ENCODE measurements at places on chromosomes 7 and 10.

DNA sequence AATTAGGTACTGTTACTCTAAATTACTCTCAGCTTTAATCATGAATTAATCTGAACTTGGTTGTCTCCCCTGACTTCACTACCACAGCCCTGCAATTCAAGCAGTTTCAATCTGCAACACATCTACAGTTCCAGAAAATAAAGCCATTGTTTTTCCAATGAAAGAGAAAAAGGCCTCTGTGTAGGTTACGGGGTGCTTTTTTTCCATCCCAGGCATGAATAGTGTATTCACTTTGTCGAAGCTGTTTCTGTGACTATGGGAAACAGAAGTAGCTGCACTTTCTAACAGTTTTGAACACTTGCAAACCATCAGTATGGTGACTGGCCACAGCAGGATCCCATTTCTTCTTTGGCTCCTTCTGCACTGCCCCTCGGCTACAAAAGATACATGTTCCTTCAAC lies 460.2 kb downstream of the GRM8 start:
- DNase-seq: no peak

DNA sequence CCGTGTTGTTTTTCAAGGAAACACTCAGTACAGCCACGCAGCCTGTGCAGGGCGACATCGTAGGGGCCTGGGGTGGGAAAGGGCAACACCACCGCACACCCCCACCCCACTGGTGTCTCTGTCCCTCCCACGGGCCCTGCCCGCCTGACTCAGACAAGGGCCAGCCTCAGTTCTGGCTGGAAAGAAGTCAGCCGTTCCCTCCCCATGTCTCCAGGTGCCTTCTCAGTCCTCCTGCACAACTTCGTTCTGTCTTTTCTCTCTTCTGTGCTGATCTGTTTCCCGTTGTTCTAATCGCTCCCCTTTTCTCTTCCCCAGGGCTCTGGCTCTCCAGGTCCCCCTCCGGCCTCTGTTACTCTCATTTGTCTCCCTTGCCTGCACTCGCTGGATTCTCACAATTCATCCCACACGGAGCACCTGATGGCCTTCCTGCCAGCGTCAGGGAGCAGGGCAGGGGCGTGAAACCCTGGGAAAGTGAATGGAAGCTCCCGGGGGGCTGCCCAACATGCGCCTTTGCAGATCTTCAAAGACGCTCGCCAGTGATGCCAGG lies 97.7 kb downstream of the WDR37 start:
- no peak for DNase-seq

- DNase-seq: no peak
Measured at GRCh38 chr7:1368184-1368681, 91.0 kb downstream of the MICALL2 start.

- DNase-seq: peak; percentile 73
Measured at GRCh38 chr10:124657806-124658205, 86.4 kb downstream of the FAM53B start.

GRCh38 chr7:88485821-88486220 lies 179.1 kb upstream of the STEAP4 start:
- DNase-seq: no peak

GRCh38 chr10:83332690-83333089 lies 806.6 kb upstream of the GHITM start:
- DNase-seq: no peak

- DNase-seq: no peak
Measured at GRCh38 chr7:27205325-27206280, 5.7 kb upstream of the HOXA13 start.

GRCh38 chr10:128081222-128081621 lies 45.0 kb downstream of the MKI67 start:
- DNase-seq: no peak

DNA sequence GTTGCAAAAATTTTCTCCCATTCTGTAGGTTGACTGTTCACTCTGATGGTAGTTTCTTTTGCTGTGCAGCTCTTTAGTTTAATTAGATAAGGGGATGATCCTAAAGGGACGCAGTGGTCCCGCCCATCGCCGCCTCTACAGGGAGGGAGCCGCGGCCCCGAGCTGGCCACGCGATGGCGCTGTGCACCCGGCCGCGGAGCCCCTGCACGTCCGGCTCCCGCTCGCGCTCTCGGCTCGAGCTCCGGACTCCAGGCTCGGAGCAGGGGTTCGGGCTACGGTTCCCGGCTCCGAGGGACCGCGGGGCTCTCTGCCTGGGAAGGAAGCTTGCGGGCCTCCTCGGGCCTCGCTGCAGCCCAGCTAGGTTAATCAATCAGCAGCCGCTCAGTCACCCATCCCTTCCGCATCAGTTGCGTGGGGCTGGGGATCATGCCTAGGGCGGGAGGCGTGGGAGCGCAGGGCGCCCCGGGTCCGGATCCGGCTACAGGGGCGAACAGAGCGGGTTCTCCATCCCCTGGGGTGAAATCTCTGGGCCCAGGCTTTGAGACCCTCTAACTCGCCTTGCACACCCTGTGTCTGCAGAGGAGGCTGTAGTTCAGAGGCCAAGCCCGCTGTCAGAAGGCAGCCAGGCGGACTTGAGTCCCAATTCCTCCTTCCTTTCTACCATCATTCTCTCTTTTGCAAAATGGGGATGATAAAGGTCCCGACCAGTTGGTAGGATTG lies 97.9 kb downstream of the WDR11 start:
- DNase-seq: peak; percentile 71

GRCh38 chr10:132488231-132488821 lies 49.3 kb upstream of the INPP5A start:
- DNase-seq: no peak

DNA sequence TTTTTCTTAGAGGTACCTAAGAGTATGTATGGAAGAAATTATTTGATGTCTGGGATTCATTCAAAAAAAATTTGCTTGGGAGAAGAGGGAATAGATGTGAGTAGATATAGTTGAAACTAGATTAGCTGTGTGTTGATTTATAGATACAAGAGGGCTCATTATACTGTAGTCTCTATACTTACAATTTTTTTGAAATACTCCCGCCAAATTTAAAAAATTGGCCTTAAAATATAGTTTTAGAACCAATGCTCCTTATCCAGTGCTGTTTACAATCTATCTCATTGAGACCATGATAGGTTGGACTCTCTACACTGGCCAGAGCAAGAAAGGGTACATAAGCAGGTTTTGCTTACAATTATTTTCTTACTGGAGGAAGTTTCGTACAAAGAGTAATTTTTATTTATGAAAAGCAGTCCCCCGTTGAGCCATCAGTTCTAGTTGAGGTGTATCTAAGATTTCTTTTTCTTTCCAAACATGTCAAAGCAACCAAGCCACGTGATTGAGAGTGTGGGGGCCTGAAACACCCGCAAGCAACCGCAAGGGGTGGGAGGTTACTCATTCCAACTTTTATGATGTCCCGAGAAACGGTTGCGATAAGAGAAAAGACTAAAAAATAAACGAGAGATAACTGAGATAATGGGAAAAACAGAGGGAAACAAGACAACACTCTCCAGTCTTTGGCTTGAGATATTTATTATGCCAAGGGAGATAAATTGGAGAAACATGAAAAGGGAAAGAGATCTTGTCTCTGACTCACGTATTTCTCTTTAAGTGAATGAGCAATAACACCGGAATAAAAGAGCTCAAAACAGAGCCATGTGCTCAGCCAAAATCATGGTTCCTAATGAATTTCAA lies 729.2 kb downstream of the LRMDA start:
- no peak for DNase-seq

- no peak for DNase-seq
Measured at GRCh38 chr7:112942981-112943380, 143.6 kb downstream of the GPR85 start.

DNA sequence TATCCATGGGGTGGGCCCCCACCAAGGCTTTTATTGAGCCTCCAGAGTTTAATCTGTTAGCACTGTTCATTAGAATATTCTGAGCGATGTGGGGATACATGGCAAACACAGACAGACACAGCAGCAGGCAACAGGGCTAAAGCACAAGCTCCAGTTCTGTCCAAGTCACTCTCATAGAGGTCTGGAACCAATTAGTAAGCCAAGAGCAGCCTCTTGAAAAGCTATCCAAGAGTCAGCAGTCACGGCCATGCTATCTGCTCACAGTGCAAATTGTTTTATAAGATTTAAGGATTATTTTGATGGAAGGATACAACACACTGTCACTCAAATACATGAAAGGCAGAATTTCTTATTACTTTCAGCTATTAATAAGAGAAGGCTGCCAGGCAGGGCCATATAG lies 86.4 kb upstream of the DGKB start:
- DNase-seq: no peak

GRCh38 chr7:12888717-12889116 lies 201.3 kb downstream of the ARL4A start:
- DNase-seq: no peak

DNA sequence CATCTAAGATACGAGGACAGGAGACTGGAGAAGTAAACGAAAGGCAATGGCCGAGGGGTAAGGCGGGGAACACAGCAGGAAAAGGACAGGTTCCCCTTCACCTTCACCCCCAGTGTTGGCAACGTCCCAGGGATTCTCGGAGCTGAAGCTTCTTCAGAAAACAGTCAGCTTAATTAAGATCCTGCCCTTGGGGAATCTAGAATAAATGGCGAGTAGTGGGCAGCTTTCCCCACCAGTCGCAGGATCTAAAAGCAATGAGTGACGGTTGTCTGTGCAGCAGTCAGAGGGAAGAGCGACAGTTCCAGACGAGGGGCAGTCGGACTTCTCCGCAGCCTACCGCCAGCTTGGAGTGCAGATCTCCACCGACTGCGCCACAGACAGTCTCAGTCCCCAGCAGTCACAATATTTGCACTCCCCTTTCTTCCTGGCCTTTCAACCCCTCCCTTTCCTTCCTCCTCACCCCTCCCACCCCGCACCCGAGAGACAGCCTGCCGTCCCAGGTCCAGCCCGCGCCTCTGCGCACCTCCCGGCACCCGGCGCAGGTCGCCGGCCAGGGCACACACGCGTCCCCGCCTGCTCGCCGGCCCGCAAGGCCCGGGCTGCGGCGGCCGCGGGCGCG lies 10.9 kb upstream of the SP8 start:
- no peak for DNase-seq

- DNase-seq: no peak
Measured at GRCh38 chr10:77357611-77358310, 279.8 kb downstream of the KCNMA1 start.

DNA sequence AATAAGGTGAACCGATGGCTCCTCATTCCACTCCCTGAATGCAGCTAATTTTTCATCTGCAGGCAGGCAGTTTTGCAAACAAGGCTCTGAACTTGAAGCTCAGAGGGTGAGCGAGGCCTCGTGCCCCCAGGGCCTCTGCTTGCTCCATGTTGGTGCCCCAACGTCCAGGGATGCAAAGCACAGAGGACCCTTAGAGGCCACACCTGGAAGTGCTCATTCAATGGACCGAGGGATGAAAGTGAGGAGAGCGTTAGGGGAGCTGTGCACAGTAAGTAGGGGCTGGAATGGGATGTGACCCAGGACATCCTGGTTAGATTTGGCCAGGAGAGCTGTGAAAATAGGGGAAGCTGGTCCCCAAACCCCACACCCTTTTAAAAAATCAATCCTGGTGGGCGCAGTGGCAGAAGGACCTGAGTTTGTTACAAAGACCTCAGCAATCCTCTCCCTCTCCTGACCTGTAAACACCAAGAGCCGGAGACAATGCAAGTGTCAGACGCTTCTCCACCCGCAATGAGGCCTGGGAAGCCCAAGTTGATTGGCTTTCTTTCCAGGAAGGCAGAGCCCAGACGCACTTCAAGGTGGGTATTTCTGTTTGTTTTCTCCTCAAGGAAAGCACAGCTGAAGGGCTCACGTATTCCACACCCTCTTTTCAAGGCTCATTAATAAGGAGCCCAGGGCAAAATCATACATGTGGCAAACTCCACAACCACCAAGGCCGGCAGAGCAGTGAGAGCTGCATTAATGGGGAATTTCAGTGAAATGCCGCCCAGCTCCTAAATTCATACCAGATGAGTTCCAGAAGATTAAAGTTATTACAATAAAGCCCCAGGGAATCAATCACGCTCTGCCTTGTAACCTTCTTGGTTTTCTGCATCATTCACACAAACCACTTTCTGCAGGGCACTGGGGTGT lies 14.1 kb upstream of the CXCL12 start:
- no peak for DNase-seq

GRCh38 chr7:8128449-8129317 lies 133.3 kb downstream of the ICA1 start:
- DNase-seq: no peak

GRCh38 chr7:36303202-36304098 lies 86.2 kb upstream of the ANLN start:
- DNase-seq: no peak

DNA sequence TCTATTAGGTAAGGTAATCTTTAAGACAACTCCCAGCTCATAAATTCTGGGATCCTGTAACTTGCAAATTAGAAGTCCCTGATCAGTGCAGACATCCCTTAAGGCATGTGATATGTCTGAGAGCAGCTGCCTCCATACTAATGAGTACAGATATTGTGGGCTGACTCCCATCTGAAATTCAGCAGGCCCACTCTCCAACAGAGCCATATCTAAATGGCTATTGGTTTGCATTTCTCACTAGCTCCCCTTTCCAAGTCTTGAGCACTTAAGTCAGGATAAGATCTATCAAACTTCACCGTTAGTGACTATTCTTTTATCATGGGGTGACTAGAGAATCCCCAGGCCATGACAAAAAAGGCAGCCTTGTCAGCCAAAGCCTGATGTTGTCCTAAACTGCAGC lies 785.4 kb downstream of the IPMK start:
- no peak for DNase-seq
